SJSA1 (cell line): ENCODE measurements at places on chromosomes 2 and 18. TPM values are rescaled to one million over a fixed set of nuclear protein-coding genes. Genes with fewer than 3 reads are reported as not detected.
A peak's percentile ranks its signal among the peaks of the same experiment; 100 is the strongest.

DYNAP gene
- not detected in 2 replicates for total RNA-seq

- no peaks in the 10 kb centered on the region for H3K36me3 ChIP-seq
- no peak for DNase-seq
- no peaks in the 10 kb centered on the region for H3K27me3 ChIP-seq
- no peak overlapping the region for H3K27ac ChIP-seq
- no peak overlapping the region for H3K4me3 ChIP-seq
Measured at GRCh38 chr2:205580212-205580987, 101.9 kb upstream of the NRP2 start.

DNA sequence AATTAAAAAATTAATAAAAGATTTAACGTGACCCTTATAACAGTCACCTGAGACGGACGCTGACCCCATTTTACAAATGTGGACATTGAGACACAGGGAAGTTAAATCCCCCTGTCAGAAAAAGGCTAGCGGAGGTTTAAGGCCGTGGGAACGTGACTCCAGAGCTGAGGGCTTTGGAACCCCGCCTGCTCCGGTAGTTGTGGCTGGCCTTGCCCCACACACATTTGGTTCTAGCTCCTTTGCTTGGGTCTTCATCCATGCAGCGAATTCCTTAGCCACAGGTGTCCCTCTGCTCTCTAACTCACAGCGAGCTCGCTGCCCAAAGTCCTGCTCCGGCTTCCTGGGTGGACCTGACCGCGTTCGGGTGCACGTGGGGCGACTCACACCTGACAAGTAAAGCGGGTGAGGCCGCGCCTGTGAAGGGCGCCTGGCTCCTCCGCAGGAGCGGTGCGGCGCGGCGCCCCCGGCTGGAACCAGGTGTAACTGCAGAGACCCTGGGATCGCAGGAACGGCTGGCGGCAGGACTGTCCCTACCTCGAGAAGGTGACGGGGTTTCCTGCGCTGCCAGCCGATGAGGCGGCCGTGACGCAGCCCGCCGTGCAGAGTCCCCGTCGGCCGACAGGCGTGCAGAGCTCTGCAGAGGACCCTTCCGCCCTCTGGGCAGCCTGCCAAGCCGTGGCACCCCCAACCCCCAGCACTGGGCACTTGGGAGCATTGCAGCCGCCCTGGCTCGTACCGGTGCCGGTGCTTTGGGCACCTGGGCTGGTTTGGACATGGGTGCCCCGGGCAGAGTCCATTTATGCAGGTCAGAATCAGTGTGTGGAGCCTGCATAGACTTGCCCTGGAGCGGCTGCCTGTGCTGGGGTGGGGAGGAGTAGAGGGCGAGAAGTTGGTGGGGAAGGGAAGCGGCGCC is 2.4 kb upstream of the PROC start:
- H3K4me3 ChIP-seq: no peak overlapping the region
- peaks cover 39% of the 10 kb centered on the region for H3K4me1 ChIP-seq

LAMA1 gene
- total RNA-seq: 5.2 and 6.4 TPM in 2 replicates

GRCh38 chr2:193371200-193371599 is 1176.5 kb upstream of the TMEFF2 start:
- no peak for DNase-seq
- H3K36me3 ChIP-seq: no peaks in the 10 kb centered on the region
- no peak overlapping the region for H3K4me3 ChIP-seq
- H3K4me1 ChIP-seq: no peaks in the 10 kb centered on the region
- H3K27me3 ChIP-seq: no peaks in the 10 kb centered on the region

GRCh38 chr2:126887506-126887905 is 11.2 kb upstream of the TEX51 start:
- peaks cover 15% of the 10 kb centered on the region for H3K27me3 ChIP-seq
- no peak overlapping the region for H3K4me3 ChIP-seq
- H3K36me3 ChIP-seq: no peaks in the 10 kb centered on the region
- peaks cover 5% of the 10 kb centered on the region; the same call in 1 of the 2 replicates for H3K4me1 ChIP-seq
- DNase-seq: peak; percentile 16

- H3K4me3 ChIP-seq: no peak overlapping the region
- no peaks in the 10 kb centered on the region for H3K4me1 ChIP-seq
- no peak overlapping the region for H3K27ac ChIP-seq
- DNase-seq: no peak
- H3K36me3 ChIP-seq: no peaks in the 10 kb centered on the region
Measured at GRCh38 chr18:38884050-38884449, 1318.5 kb upstream of the CELF4 start.

DNA sequence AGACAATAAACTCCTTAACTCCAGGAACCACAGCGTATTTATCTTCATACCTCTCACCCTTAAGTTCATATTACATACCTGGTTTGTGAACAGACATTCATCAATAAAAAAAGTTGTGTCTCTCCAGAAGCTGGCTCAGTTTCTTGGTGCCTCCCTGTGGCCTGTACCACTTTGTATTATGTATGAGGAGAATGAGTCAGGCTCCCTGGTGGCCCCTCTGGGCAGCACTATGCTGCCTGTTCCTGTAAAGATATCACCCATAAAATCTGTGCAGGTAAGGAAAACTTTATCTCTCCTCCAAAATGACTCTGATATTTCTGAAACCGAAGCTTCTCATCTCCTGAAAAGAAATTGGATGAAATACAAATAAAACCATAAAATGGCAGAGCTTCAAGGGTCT is 198.4 kb upstream of the NT5C1B start:
- no peak overlapping the region for H3K27ac ChIP-seq
- no peaks in the 10 kb centered on the region for H3K4me1 ChIP-seq
- DNase-seq: no peak
- no peak overlapping the region for H3K4me3 ChIP-seq
- H3K27me3 ChIP-seq: no peaks in the 10 kb centered on the region

- no peaks in the 10 kb centered on the region for H3K27me3 ChIP-seq
- H3K4me1 ChIP-seq: peaks cover 26% of the 10 kb centered on the region
- no peaks in the 10 kb centered on the region for H3K36me3 ChIP-seq
- H3K27ac ChIP-seq: no peak overlapping the region
Measured at GRCh38 chr18:36446059-36446458, 148.5 kb downstream of the FHOD3 start.

B4GALT6 gene
- 0.09 and 0.66 TPM in 2 replicates for total RNA-seq

- H3K4me1 ChIP-seq: no peaks in the 10 kb centered on the region
- no peaks in the 10 kb centered on the region for H3K36me3 ChIP-seq
- no peak overlapping the region for H3K27ac ChIP-seq
- DNase-seq: no peak
Measured at GRCh38 chr2:113093613-113093977, 25.8 kb downstream of the IL1F10 start.

- no peak overlapping the region for H3K4me3 ChIP-seq
- H3K27ac ChIP-seq: no peak overlapping the region
- H3K4me1 ChIP-seq: no peaks in the 10 kb centered on the region
- no peaks in the 10 kb centered on the region for H3K36me3 ChIP-seq
- DNase-seq: no peak
Measured at GRCh38 chr2:26483957-26484565, 6.1 kb upstream of the OTOF start.

- no peak overlapping the region for H3K27ac ChIP-seq
- no peak for DNase-seq
Measured at GRCh38 chr2:219947575-219947974, 320.1 kb downstream of the SLC4A3 start.

- no peaks in the 10 kb centered on the region for H3K27me3 ChIP-seq
- H3K27ac ChIP-seq: no peak overlapping the region
- no peak for DNase-seq
- no peaks in the 10 kb centered on the region; the same call in 1 of the 2 replicates for H3K4me1 ChIP-seq
Measured at GRCh38 chr2:117935456-117935855, 78.4 kb downstream of the CCDC93 start.

SF3B1 gene
- total RNA-seq: 157 and 250 TPM in 2 replicates

EMILIN2 gene
- total RNA-seq: 22.7 and 28.9 TPM in 2 replicates

SERPINB13 gene
- not detected in 2 replicates for total RNA-seq

GRCh38 chr2:223723954-223724411 is 113.4 kb downstream of the AP1S3 start:
- H3K27me3 ChIP-seq: no peaks in the 10 kb centered on the region
- H3K4me3 ChIP-seq: no peak overlapping the region
- peaks cover 19% of the 10 kb centered on the region for H3K4me1 ChIP-seq
- no peak for DNase-seq

- no peak for DNase-seq
- no peaks in the 10 kb centered on the region for H3K27me3 ChIP-seq
- H3K4me3 ChIP-seq: no peak overlapping the region
- no peak overlapping the region for H3K27ac ChIP-seq
- H3K4me1 ChIP-seq: no peaks in the 10 kb centered on the region
Measured at GRCh38 chr2:7570247-7570646, 653.0 kb downstream of the RNF144A start.

GRCh38 chr2:219433666-219434467 is 776 bp upstream of the SPEG start:
- H3K36me3 ChIP-seq: no peaks in the 10 kb centered on the region
- no peaks in the 10 kb centered on the region for H3K4me1 ChIP-seq
- no peak overlapping the region for H3K4me3 ChIP-seq
- H3K27ac ChIP-seq: no peak overlapping the region
- no peaks in the 10 kb centered on the region for H3K27me3 ChIP-seq

GRCh38 chr2:99641999-99642398 is 152.2 kb upstream of the REV1 start:
- no peak overlapping the region for H3K27ac ChIP-seq
- no peaks in the 10 kb centered on the region for H3K4me1 ChIP-seq
- H3K27me3 ChIP-seq: no peaks in the 10 kb centered on the region
- H3K36me3 ChIP-seq: no peaks in the 10 kb centered on the region
- no peak overlapping the region for H3K4me3 ChIP-seq
- DNase-seq: no peak

CAPG gene
- total RNA-seq: 0.60 and 1.4 TPM in 2 replicates

DNA sequence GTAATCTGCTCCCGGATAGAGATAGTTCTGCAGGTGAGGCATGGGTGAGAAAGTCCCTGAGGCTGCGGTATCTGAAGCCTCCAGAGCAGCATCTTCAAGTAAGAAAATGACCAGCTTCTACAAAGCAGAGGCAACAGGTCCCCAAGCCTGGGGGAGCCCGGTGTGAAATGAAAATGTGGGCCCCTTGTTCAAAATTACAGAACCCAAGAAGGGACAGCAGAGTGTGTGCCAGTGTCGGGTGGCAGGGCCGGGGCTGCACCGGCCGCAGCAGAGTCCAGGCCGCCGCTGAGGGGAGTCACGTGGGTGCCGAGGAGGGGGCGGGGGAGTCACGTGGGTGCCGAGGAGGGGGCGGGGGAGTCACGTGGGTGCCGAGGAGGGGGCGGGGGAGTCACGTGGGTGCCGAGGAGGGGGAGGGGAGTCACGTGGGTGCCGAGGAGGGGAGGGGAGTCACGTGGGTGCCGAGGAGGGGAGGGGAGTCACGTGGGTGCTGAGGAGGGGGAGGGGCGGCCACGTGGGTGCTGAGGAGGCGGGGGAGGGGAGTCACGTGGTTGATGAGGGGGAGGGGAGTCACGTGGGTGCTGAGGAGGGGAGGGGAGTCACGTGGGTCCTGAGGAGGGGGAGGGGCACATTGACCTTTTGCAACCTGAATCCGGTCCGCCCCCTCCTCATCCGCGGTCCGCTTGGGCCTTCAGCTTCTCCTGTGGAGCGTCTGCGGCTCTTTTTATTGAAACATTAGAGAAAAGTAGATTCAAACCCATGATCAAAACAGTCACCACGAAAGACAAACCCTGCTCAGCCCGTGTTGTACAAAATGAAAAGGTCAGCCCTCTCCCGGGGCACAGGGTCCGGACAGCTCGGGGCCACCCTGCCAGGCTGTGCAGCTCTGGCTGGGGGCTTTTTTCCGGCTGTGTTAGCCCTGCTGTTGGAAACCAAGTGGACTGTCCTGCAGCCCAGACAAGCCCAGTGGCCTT is 10.4 kb downstream of the COLEC11 start:
- H3K4me1 ChIP-seq: no peaks in the 10 kb centered on the region
- H3K27ac ChIP-seq: no peak overlapping the region

DNA sequence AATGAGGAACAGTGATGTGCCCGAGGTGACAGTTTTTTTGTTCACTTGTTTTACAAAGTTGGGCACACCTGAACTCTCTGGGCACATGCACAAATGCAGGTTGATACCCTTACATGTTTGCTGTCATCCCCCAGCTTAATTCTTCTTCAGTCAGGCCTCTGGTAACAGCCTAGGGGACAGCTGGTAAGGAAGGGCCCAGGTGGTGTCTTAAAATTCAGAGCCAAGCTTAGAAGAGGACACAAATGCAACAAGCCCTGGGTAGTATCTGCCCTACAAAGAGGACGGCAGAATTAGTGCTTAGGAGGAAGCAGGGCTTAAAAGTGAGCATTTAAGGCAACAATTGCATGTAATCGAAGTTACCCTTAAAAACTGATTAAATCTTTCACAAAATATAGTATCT is 171.9 kb upstream of the ACAA2 start:
- DNase-seq: no peak
- no peaks in the 10 kb centered on the region for H3K36me3 ChIP-seq
- no peaks in the 10 kb centered on the region for H3K4me1 ChIP-seq
- H3K4me3 ChIP-seq: no peak overlapping the region
- peaks cover 10% of the 10 kb centered on the region for H3K27me3 ChIP-seq

TYMS gene
- 113 and 123 TPM in 2 replicates for total RNA-seq

DNA sequence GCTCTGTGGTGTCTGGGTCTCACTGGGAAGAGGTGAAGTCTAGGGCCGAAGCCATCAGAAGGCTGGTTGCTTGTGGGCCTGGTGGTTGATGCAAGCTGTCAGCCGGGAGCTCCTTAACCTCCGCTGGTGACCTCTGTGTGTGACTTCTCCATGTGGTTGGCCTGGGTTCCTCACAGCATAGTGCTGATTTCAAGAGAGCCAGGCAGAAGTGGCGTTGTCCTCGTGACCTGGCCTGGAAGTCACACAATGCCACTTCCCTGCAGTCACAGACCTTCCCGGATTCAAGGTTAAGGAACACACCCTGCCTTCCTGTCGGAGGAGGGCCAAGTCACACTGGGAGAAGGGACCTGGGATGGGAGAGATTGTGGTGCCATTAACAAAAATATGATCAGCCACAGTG is 303.7 kb upstream of the HS6ST1 start:
- H3K27ac ChIP-seq: no peak overlapping the region
- H3K36me3 ChIP-seq: no peaks in the 10 kb centered on the region
- no peak for DNase-seq
- H3K27me3 ChIP-seq: no peaks in the 10 kb centered on the region
- peaks cover 8% of the 10 kb centered on the region for H3K4me1 ChIP-seq

GRCh38 chr2:201644001-201644400 is 698 bp upstream of the TMEM237 start:
- H3K4me1 ChIP-seq: peaks cover 18% of the 10 kb centered on the region
- H3K4me3 ChIP-seq: no peak overlapping the region
- peaks cover 7% of the 10 kb centered on the region; the same call in 1 of the 2 replicates for H3K36me3 ChIP-seq

STARD6 gene
- total RNA-seq: 1.2 TPM in 1 of 2 replicates, not detected in the other

GRCh38 chr2:41283079-41283775 is 764.6 kb upstream of the PKDCC start:
- H3K27ac ChIP-seq: no peak overlapping the region
- H3K4me3 ChIP-seq: no peak overlapping the region
- H3K4me1 ChIP-seq: no peaks in the 10 kb centered on the region
- H3K27me3 ChIP-seq: no peaks in the 10 kb centered on the region
- H3K36me3 ChIP-seq: no peaks in the 10 kb centered on the region

DNA sequence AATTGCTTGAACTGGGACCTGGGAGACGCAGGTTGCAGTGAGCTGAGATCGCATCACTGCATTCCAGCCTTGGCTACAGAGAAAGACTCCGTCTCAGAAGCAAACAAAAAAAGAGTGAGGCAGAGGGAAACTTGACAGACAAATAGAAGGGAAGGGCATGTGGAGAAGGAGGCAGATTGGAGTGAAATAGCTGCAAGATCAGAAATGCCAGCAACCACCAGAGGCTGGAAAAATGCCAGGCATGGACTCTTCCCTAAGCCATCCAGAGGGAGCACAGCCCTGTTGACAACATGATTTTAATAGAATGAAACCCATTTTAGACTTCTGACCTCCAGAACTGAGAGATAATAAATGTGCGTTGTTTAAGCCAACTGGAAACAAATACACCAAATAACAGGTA is 447.2 kb upstream of the SPHKAP start:
- H3K4me1 ChIP-seq: no peaks in the 10 kb centered on the region
- no peaks in the 10 kb centered on the region for H3K36me3 ChIP-seq
- H3K27ac ChIP-seq: no peak overlapping the region
- no peak for DNase-seq

GRCh38 chr2:64915510-64915900 is 73.7 kb upstream of the SLC1A4 start:
- no peak for DNase-seq
- no peaks in the 10 kb centered on the region for H3K27me3 ChIP-seq
- no peak overlapping the region for H3K27ac ChIP-seq
- H3K36me3 ChIP-seq: no peaks in the 10 kb centered on the region
- H3K4me3 ChIP-seq: no peak overlapping the region
